ENCODE measurements at places on chromosomes 5 and 9.
A peak's percentile ranks its signal among the peaks of the same experiment; 100 is the strongest.

DNA sequence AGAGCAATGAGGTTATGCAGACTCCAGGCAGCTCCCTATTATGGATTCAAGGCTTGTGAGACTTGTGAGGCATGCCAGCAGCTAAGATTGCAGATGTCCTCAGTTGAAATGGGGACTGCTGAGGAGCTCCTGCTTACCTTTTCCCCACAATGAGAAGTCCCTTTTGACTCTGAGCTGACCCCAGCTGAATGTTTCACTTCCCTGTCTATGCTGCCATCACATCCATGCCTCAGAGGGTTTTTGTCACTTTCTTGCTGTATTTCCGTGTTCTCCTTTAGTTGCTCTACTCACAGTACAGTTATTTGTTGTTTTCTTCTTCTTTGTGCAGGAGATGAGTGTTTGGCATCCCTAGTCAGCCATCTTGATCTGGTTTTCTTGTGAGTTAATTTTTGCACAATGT, 18.8 kb upstream of the OR2S2 start:
- no peak for DNase-seq

DNA sequence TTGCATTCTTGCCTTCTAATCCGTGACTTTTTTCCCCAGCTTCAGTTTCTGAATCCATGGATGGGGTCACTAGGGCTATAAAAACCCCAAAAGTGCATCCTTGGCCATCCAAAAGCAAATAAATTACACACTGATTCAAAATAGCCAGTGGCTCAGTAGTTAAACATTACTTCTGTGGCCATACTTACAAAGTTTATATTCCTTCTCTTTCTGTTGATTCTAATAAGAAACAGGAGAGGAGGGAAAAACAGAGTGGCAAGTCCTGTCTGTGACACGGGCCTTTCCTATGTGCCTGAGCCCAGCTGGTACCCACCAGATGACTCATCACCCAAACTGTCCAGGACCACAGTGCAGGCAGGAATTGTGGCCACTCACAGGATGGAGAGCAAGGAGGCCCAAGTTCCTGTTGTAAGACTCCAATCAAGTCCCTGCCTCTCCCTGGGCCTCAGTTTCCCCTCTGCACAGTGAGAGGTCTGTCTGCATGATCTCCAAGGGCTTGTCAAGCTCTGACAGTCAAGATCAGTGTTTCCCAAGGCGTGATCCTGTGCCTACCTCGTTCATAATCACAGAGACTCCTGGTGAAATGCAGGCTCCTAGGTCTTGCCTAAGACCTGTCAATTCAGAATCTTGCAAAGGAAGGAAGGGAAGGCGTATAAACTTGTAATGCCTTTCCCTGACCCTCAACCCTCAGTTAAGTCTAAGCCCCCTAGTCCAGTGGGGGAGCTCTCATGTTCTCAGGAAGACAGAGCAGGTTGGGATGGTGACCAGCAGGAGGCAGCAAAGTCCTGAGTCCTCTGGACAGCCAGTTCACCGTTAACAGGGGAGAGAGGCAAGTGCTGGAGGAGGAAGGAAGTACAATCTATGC, 29.5 kb downstream of the TNIP1 start:
- DNase-seq: peak; percentile 86

DNA sequence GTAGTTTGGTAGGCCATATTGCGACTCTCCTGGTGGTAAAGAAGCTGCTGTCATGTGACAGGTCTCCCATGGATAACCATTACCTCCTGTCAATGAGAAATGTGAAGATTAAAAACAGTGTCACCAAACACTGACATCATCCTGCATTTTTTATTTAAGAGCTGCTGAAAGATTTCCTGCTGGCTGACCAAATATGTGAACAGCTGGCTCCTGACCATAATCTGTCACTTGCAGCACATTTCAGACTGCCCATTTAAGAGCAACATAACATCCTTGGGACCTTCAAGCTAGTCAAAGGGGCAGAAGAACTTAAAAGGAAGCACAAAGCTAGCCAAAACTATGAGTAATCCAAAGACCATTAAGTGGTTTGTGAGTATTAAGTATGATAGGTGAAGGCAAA, 288.0 kb downstream of the IZUMO3 start:
- peak; percentile 1 for DNase-seq

GRCh38 chr5:170380361-170380951, 8.7 kb downstream of the KCNMB1 start:
- DNase-seq: no peak

- no peak for DNase-seq
Measured at GRCh38 chr5:74693191-74693590, 8.2 kb downstream of the HEXB start.

- no peak for DNase-seq
Measured at GRCh38 chr5:87403409-87403808, 9.3 kb downstream of the CCNH start.

DNA sequence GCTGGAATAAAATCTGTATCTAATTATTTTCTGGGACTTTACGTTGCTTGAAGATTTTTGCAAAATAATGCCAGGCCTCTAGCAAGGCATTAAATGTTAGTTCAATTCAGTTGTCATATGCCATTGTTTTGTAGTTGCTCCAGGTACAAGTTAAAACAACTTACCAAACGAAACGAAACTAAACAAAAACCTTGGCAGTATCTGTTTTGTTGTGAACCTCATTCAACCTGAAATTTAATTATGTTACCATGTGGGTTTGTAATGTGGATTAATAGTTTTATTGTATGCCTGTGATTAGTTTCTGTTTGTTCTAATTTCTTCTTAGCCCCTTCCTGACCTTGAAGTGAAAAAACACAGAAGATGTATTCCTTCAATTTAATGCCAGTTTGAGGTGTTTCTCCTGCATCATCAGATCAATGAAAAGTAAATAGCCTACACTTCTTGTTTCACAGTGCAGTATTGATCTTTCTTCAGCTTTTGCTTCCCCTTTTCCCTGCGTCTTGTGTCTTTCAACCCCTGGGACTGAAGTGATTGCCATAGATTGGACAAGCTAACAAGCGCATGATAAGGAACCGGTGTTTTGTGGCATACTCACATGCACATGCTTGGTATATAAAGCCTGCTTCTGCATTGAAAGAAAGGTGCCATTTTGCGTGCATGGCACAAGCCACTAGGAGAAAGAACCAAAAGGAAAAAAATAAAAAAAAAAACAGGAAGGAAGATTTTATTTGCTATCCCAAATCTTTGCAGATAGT, 699.0 kb upstream of the ARRDC3 start:
- DNase-seq: no peak

- DNase-seq: no peak
Measured at GRCh38 chr5:138875552-138875875, 379 bp upstream of the LRRTM2 start.

DNA sequence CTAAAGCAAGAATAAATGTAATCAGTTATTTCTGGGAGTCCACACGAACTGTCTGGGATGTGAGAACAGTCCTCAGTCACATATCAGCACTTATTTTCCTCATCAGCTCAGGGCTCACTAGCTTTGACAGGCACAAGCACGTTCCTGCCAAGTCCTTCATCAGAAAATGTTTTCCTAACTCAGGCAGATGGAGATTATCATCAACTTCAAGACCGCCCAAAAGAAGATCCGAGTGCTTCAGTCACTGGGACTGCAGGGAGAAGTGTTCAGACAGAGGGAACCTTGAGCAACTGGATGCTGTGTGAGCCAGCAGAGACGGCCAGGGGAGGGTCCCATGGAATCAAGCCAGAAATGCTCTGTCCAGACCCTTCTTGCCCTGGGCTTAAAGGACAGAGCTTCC, 189.4 kb downstream of the NXNL2 start:
- DNase-seq: no peak

GRCh38 chr5:115460472-115460871, 84.1 kb downstream of the FEM1C start:
- peak; percentile 64 for DNase-seq

DNA sequence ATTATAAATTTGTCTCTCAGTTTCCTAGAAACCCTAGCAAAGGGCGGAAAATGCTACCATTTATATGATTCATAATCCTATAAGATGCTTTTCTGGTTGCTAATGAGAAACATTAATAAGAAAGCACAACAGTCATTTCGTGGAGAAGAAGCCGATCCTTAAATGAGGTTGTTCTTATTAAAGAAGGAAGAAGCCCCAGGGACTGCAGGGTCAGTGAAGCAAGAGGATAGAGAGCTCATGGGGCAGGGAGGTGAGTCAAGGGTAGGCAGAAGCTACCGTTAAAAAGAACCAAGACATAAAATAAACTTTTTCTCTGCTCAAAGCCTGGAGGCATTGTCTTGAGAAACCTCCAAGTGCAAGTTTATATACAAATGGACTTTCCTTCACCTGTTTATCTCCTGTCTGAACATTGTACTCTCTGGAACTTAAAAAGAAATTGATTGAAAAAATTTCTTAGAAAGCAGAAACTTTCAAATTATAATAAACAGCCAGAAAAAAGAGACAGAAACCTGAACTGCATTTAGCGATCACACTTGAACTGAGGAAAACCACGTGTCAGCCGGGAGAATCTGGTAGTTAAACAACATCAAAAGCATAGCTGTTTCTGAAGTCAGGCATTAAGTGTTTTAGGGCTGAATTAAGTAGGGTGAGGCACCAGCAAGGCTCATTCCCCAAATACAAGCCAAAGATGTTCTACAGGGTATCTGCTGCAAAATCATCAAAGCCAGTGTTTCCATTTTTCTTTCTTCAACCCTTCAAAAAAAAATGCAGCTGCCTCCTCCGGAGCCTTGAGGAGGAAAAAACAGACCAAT, 21.9 kb downstream of the HTR4 start:
- DNase-seq: no peak

DNA sequence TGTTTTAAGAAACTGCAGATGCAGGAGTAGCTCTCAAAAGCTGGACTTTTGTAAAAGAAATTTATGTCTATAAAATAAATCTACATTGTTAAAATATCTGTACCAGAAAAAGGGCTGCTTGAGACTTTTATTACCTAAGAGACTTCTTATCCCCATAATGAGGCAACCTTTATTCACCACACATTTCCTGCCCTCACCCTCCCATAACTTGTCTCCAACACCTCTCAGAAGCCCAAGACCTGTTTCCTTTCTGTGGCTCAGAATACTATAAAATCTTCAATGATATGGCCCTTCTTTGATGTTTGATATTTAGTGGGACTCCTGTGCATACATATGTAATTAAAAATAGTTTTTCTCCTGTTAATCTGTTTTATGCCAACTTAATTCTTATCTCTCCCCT, 141.5 kb upstream of the FER start:
- DNase-seq: no peak

GRCh38 chr9:347667-348292, 133.1 kb downstream of the DOCK8 start:
- peak; percentile 68 for DNase-seq

DNA sequence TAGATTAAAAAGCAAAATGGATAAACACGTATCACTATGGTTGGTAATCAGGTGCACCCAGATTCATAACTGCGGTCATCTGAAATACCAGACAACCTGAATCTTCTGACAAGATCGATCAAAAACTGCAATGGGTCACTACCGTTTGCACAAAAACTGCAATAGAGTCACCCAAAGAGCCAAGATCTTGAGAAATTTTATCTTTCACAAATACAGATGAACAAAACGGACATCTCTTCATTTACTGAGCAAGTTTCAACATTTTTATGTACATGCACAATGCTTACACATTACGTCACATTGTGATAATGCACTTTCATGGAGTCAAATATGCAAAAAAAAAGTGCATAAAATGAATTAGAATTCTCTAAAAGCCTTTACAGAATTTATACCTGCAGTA, 18.6 kb downstream of the PRKAA1 start:
- DNase-seq: no peak

- peak; percentile 49 for DNase-seq
Measured at GRCh38 chr5:142749321-142749720, 20.9 kb upstream of the ARHGAP26 start.

DNA sequence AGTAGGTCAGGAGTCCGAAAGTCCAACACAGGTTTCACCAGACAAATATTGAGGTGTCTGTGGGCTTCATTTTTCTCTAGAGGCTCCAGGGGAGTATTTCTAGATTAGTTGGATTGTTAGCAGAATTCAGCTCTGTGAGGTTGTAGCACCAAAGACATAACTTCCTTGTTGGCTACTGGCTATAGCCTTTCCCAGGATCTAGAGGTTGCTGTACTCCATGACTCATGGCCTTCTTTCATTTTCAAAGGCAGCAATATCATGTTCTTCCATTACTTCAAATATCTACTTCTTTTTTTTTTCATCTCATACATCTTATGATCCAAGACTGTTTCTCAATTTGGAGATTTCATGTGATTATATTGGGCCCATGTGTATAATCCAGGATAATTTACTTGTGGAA, 404.0 kb upstream of the FAM174A start:
- no peak for DNase-seq

DNA sequence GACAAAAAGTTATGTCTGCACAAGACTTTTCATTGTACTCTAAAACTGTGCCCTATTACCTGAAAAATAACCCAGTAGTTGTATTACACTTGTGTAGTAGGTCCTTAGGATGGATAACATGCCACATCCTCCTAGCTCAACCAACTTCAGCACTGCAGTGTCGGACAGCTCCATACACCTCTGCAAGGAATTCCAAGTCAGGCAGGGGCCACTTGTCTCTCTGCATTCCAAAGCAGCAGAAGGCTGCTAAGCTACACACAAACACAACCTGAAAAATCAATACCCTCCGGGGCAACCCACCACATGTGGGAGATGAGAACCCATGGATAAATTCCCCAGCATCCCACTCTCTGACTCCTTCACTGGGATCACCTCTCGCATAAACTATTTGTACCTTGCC, 50.2 kb downstream of the MED10 start:
- peak; percentile 24 for DNase-seq
